AG04449 (cell line): ENCODE measurements at places on chromosomes 3 and 15.

DNA sequence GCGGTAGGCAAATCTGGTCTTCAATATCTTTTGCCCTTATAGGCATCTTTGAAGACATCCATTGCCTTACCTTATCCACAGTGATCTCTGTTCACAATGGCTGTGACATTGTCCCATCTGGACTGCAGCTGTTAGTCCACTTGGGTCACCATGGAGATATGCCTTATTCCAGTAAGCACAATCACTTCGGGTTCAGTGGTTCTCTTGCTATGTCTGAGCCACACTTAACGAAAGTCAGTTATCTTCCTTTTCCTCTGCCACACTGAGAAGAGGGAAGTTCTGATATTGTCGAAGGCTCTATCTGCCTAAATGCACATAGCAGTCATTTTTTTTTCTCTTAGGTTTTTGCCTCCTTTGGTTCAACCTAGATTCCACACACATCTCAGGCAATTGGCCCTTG, 119.0 kb upstream of the SATB1 start:
- no peak for DNase-seq

GRCh38 chr15:90030376-90030775, 29.3 kb downstream of the ZNF710 start:
- DNase-seq, result no peak

- DNase-seq, result no peak
Observed at GRCh38 chr3:53081318-53081717, 35.4 kb upstream of the SFMBT1 start.

GRCh38 chr3:59699648-59700320, 650.0 kb upstream of the CFAP20DC start:
- no peak for DNase-seq

GRCh38 chr15:39857132-39857531, 62.9 kb downstream of the GPR176 start:
- no peak for DNase-seq

- DNase-seq, result peak; percentile 89
Observed at GRCh38 chr15:43911235-43911781, 84.5 kb downstream of the WDR76 start.

- no peak for DNase-seq
Observed at GRCh38 chr15:65577129-65577996, 33.6 kb downstream of the INTS14 start.

GRCh38 chr3:65552434-65552833, 486.3 kb downstream of the MAGI1 start:
- no peak for DNase-seq

- no peak for DNase-seq
Observed at GRCh38 chr15:63181648-63182047, 7.8 kb upstream of the RAB8B start.

DNA sequence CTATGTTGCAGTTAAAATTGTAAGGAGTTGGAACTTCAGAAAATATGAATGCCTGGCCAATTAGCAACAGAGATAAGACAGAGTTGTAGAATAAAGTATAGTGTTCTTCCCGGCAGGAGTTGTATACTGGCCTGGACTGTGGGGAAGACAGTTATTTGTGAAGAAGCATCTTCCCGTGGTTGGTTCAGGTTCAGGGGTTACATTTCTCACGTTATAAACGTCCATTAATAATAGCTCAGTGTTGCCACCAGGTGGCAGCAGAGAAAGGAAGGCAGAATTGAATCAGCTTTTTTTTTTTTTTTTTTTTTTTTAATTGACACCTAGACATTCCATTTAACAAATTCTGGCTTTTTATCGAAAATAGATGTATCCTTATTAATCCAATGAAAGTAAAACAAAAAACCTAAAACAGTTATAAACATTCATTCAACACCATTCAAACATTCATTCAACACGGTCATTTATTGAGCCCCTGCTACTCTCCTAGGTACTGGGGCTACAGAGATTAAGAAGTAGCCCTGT, 66.4 kb upstream of the NR2E3 start:
- DNase-seq, result no peak

DNA sequence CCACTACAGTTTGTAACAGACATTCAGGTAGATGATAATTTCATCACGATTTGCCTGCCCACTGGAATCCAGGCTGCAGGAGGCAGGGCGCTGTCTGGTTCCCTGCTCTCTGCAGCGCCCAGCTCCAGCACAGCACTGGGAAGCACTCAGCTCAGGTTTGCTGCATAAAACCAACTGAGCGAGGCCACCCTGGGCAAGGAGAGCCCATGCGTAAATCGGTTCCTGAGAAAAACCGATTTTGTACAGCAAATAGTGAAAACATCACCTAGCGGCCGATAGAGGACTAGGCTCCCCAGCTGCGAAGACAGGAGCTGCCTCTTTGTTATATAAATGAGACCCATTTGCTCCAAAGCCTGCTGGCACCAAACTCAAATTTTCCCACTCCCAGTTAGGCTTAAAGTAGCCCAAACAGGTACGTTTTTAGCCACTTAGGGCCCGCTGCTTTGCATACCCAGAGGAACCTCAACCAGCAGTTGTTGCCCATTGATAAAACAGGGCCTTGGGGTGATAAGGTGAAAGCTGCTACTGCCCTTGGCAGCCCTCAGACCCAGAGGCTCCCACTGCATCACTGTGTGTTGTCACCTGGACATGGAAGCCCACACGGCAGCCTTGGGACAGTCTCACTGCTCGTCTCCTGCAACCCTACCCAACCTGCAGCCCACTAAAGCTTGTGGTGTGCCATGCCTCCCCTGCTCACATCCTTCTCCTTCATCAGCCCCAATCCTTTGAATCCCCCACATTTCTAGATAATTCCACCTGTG, 47.5 kb downstream of the ALDH1L1 start:
- no peak for DNase-seq

DNA sequence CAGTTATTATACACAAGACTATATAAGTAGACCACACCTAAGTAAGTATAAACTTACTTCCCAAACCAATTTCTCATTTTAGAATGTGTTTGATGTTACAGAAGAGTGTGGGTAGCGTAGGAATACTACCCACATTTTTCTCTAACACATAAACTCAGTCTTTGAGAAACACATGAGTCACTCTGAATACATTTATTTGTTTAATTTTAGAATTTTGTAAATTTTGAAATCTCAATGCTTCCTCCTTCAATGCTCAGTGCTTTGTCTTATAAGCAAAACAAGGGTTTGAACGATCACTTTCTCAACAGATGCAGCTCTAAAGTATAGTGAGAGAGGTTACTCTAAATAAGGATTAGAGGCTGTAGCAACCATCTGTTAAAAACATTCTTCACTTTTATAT, 700.8 kb downstream of the SI start:
- DNase-seq, result no peak

DNA sequence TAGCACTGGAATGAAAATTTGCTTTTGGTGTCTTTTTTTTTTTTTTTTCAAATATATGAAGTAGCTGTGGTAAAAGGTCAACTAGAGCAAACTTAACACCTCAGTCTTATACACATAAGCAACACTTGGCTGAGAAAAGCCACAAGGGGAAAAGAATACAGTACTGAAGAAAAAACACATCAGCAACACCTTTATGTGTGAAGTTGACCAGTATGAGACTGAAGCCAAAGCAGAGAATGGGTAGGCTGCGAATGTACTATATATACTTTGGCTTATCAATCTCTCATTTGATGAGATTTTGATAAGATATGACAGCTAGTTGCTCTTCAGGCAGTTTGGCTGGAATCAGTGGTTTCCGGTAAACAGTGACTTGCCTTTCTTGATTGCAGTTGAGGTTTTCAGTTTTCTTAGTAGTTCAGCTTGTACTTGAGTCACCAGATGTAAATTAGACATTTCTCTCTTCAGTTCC, 22.0 kb upstream of the ZCWPW2 start:
- no peak for DNase-seq

DNA sequence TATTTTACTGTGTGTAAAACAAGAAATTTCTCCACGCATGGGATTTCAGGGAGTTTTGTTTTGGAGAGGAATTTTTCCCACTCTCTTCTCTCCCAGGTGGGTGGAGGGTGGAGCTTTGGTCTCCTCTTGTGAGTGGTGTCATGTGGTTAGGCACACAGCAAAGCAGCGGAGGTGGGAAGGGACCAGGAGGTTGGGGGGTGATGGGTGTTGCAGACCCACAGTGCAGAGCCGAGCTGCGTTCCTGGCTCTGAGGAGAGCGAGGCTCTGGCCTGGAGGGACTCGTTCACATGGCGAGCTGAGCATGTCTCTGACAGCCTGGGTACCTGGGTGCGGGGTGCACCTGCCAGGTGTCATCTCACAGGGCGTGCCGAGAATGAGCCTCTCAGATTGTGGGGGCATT, 87.8 kb downstream of the RYR3 start:
- no peak for DNase-seq

DNA sequence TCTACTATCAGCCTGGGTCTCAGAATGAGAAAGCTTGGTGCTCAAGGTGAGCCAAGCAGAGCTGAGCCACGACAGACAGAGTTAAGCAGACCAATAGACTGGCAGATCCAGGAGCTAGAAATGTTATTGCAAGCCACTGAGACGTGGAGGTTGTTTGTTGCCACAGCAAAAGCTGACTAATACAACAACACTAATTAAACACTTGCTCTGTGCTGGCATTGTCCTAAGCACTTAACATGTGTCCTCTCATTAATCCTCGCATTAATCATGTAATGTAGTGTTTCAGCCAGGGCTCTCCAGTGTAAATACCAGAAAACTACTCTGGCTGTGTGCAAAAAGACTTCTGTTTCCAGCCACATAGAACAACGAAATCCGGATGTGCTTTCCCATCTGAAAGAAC, 11.6 kb upstream of the SPSB4 start:
- DNase-seq, result no peak

GRCh38 chr3:53703630-53704362, 142.4 kb downstream of the CHDH start:
- no peak for DNase-seq

GRCh38 chr15:39165020-39165706, 415.7 kb upstream of the THBS1 start:
- DNase-seq, result peak; percentile 67

- no peak for DNase-seq
Observed at GRCh38 chr3:141083836-141084649, 32.9 kb downstream of the SPSB4 start.

DNA sequence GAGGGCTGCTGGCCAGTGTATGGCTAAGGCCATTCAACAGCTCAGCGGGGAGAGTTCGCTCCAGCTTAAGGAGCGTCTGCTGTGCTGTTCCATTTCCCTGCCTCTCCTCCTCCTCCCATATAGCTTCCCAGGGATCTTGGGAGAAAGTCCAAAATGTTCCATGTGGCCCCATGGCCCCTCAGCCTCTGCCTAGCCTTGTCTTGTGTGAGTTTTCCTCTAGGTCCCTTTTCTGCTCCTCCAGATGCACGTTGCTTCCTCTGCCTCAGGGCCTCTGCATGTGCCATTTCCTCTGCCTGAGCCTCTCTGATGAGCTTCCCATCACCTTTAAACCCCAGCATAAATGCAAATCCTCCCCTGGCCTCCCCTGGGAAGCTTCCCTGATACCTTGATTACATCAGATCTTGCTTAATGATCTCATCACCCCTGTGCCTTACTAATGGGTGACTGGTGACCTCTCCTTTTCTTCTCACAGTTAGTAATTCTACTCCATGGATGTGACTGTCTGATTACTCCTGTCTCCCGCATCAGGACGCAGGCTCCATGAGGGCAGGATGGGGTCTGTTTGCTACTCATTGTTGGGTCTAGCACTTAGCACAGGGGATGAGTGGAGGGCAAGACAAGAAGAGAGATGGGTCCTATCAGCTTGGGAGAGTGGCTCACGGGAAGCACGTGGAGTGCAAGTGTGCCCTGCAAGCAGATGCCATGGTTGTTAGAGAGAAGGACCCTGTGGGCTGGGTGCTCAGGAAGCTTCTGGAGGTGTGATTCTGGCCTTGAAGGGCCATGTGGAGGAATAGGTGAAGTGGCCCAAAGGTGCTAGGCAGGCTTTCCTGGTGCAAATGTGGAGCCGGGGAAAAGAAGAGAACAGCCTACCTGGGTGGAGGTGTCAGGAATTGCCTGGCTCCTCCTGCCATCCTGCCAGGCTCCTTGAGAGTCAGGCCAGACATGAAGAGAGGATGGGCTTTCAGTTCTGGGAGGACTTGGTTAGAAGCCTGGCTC, 23.8 kb downstream of the ITGA11 start:
- no peak for DNase-seq

DNA sequence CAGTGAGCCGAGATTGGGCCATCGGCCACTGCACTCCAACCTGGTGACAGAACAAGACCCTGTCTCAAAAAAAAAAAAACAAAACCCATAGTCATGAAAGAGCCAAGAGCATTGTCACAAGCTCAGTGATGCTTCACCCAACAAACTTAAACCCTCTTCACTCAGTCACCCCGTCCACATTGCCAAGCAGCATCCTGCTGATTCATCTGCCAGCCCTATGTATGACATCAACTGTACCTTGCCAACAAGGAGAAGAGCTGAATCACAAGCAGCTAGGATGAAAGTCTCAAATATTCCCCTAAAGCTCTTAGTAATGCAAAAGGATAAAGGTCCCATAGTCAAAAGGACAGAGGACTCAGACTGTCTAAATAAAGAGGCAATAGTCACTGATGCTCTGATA, 90.0 kb downstream of the ANO10 start:
- DNase-seq, result peak; percentile 49

DNA sequence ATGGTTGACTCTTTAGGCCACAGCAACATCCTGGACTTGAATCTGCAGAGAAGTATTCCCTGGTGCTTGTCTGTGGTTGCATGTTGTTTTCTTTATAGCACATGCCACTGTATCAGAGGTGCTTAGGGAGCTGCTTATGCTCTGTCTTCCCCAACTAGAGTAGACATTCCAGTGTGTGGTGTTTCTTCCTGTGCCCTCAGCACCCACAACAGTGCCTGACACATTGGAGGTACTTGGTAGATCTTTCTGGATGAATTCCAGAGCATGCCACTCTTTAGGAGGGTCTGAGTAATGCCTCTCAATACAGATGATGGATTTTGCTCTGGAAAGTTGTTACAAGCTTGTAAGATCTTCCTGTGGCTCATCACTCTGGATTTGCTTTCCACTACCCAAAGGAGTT, 117.6 kb downstream of the CHDH start:
- DNase-seq, result no peak

DNA sequence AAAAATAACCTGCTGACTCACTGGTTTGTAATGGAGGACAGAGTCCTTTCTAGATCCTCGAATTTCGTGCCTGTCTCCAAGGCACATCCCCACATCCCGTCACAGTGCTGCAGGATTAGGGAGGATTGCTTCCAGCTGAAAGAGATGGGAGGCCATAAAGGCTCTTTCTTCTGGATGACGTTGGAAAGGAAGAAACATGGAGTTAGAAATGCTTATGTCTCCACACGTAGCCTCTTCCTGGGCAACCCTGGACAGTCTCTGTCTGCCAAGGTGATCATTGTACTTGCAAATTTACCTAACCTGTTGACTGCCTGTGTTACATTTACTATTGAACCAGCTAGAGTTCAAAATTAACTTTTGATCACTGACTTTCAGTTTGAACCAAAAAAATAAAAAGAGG, 27.6 kb upstream of the VILL start:
- DNase-seq, result no peak

- DNase-seq, result peak; percentile 28
Observed at GRCh38 chr3:28376424-28376823, 27.8 kb upstream of the AZI2 start.
